CD4-positive, alpha-beta T cell treated with Interferon gamma for 1 hour (primary cell): ENCODE measurements at places on chromosomes 7 and 10.

GRCh38 chr7:707296-708000, 19.1 kb upstream of the DNAAF5 start:
- DNase-seq = no peak

GRCh38 chr7:25989140-25989705, 162.8 kb upstream of the NFE2L3 start:
- no peak for DNase-seq

GRCh38 chr7:104960741-104961448, 53.1 kb upstream of the KMT2E start:
- peak; percentile 51 for DNase-seq

DNA sequence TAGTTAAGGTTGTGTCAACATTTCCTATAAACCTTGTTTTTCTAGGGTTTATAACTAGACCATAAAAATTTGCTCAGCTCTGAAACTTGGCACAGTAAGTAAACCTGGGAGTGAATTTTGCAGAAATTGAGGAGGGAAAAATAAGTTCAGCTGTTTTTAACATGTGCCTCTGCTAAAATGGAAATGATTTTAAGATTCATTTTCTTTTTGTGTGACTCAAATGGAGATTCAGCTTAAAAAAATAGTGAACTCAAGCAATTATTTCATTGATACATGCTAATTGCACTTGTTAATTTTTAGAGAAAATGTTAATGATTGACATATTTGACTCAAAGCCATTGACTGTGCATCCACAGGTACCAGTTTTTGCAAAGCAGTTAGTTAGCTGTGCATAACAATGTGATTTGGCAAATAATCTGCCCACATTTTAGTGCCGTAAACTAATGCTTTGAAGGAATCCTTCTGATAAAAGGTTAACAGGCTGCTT, 68.5 kb upstream of the ZNF438 start:
- no peak for DNase-seq

DNA sequence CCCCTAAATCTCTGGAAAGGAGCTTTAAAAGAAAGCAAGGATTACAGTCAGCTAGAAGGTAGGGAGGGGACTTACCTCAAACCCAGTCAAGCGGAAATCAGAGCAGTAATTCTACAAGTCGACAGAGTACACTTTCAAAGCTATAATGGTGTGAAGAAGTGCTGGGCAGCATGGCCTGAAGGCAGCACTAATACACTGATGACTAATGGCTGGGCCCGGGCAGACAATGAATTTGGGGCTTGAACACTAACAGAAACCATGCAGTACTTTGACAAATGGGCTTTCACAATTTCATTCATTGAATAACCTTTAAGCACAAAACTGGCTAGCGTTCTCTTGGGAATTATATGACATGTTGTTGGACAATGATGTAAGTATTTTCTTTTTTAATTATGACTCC, 4.7 kb downstream of the GLI3 start:
- no peak for DNase-seq

DNA sequence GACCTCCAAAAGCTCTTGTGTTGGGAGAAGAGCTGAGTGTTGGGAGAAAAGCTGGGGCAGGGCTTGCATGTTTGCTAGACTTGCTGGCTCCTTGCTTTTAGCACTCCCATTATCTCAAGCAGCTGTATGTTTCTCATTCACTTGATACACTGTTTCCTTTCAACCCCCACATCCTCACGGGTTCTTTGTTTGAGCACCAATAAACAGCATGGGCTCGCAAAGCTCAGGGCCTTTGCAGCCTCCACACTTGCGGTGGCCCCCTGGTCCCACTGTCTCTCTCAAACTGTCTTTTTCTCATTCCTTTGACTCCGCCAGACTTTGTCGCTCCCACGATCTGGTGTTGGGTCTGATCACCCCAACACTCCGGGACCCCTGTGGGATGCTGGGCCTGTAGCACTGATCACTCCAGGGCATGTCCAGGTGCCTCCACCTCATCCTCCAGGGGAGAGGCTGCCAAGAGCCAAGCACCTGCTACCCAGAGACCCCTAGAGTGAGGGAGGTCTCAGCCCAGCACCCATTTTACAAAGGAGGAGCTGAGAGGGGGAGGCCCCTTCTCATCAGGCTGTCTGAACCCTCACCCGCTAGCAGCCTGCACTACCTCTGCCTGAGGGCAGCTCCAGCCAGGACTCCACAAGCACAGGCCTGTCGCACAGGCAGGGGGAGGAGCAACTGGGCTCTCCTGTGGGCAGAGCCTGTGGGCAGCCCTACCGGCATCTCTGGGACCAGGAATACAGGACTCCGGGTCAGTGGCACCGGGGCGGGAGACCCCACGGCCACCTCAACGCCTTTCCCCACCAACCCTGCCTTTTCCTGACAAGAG, 49.1 kb upstream of the MSMB start:
- DNase-seq = no peak

DNA sequence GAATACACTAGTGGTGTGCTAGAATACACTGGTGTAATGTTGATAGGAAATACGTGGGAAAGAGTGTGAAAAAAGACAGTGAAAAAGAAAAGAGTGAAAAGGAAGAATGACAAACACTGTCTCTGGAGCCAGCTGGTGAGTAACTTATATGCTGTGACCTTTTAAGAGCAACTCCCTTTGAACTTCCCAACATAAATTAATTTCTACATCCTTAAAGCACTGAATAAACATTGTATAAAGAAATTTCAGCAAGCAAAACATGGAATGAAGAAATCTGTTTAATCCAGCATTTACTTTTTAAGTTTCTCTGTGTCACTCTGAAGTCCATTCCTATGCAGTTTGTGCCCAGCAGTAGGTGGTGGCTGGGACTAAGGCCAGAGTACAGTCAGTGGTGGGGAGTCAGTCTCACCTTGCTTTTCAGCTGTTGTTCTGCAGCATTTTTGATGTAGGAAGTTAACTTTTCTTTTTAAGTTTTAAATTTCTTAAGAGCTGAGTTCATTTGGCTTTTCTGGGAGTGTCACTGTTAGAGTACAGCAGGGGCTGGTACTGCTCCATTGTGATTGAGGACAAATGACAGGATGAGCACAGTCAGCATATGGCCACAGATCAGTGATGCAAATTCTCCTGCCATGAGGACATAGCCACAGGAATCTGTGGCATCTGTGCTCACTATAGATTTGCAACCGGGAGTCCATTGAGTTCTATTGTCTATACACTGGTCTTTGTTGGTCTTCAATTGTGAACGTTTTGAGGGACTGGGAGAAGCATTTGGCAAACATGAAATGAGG, 321.8 kb downstream of the ZNF248 start:
- DNase-seq = no peak

- DNase-seq = no peak
Measured at GRCh38 chr7:74027683-74028320, at the start of gene ELN. TSS of gene ELN (plus strand) at chr7:74028173. CDS start at chr7:74028188, 15 bp downstream.

GRCh38 chr7:138727336-138728099, 26.4 kb upstream of the SVOPL start:
- no peak for DNase-seq

- DNase-seq = no peak
Measured at GRCh38 chr10:17792991-17793390, 16.2 kb upstream of the MRC1 start.

- DNase-seq = no peak
Measured at GRCh38 chr10:83908506-83908905, 230.8 kb upstream of the GHITM start.
